Esophagus (tissue), 2 donors: ENCODE measurements at places on chromosomes 11 and 22. TPM values are rescaled to one million over a fixed set of nuclear protein-coding genes. Genes with fewer than 3 reads are reported as not detected.

KCNJ1 gene
- polyA plus RNA-seq, result 0.10 TPM

GP1BB gene
- 9.0 TPM for polyA plus RNA-seq

GAB4 gene
- polyA plus RNA-seq, result not detected

RASL10A gene
- 1.0 TPM for polyA plus RNA-seq
